ENCODE measurements at places on chromosomes 16 and 17.
A peak's percentile ranks its signal among the peaks of the same experiment; 100 is the strongest.

GRCh38 chr17:27778183-27778582 lies 22.1 kb downstream of the NOS2 start:
- no peak for DNase-seq

GRCh38 chr17:45147581-45148182 lies 593 bp upstream of the HEXIM1 start:
- no peak for DNase-seq

GRCh38 chr16:27515874-27516353 lies 33.8 kb downstream of the GTF3C1 start:
- no peak for DNase-seq

GRCh38 chr17:5672815-5673430 lies 88.6 kb upstream of the NLRP1 start:
- no peak for DNase-seq

DNA sequence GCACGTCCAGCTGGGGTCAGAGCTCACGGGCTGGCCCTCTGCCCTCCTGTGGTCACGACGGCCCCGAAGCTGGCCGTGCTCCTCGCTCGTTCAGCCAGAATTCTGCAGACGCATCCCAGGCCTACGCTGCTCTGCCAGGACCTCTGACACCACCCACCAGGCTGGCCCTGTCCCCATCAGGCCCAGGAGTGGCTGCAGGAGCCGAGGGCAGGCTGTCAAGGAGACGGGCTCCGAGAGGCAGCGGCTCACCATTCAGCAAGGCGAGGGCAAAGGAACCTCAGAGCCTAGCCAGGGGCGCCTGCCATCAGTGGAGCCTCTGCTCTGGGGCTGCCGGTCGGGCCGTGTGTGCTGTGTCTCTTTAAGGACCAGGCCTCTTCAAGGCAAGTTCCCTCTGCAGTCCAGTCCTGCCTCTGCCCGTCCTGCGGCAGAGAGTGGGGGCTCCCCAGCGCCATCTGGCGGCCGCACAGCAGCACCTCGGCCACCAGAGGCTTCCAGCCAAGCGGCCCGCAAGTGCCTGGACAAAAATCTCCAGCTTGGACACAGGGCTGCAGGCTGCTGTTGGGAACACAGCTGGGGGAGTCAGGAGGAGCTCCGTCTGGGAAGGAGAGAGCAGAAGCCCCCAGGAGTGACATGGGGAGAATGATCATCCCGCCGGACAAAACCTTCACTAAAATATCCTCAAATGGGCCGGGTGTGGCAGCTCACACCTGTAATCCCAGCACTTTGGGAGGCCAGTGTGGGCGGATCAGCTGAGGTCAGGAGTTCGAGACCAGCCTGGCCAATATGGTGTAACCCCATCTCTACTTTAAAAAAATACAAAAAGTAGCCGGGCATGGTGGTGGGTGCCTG lies 7.4 kb upstream of the ABR start:
- peak; percentile 39 for DNase-seq

DNA sequence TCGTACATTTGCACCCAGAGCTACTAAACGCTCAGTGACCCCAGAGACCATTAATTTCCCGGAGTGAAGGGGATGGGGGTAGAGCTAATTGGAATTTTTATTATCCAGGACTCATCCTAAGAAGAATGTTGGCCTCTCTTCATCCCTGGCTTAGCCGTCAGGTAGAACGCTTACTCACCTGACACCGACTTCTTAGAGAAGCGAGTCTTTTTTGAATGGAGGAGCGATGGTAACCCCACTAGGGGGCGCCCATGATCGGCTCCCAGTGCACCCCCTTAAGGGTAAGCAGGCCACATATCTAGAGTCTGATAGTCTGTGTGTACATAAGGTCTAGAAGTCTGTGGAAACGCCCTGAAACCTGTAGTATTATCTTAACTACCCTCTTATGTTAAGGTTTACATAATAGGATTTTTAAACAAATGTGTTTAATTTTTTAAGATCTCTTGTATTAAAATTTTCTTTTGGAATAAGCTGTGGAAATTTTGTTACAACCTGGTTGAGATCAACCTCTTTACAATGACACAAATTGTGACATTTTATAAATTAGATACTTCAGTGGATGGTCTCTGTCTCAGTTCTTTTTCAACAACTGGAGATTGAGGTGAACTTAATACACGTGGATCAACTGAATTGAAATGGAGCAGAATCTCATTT lies 229.8 kb downstream of the CPPED1 start:
- peak; percentile 28 for DNase-seq
